ENCODE measurements at places on chromosomes 5 and 9.

- no peak for DNase-seq
Observed at GRCh38 chr5:149724130-149724840, 5.8 kb upstream of the PPARGC1B start.

GRCh38 chr5:119286511-119287488 lies 69.0 kb upstream of the TNFAIP8 start:
- no peak for DNase-seq

DNA sequence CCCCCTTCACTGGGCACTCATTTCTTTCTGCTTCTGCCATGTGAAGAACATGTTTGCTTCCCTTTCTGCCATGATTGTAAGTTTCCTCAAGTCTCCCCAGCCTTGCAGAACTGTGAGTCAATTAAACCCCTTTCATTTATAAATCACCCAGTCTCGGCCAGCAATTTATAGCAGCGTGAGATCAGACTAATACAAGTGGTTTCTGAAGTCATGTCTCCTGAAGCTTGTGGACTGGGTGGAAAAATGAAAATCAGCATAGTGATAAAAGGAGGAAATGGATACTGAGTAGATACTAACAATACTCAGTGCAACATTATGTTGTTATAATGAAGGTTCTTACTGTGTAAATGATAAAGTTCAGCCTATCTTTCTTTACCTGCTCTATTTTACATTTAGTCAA lies 35.1 kb downstream of the NNT start:
- no peak for DNase-seq

GRCh38 chr5:171418982-171419687 lies at the start of gene FGF18:
FGF18 (plus strand) TSS chr5:171419647; CDS start chr5:171420200, 553 bp downstream.
- peak; percentile 55 for DNase-seq

GRCh38 chr9:33884856-33885701 lies 68.1 kb downstream of the UBE2R2 start:
- peak; percentile 73 for DNase-seq

- peak; percentile 85 for DNase-seq
Observed at GRCh38 chr9:78030553-78031443, 813 bp downstream of the GNAQ start.

DNA sequence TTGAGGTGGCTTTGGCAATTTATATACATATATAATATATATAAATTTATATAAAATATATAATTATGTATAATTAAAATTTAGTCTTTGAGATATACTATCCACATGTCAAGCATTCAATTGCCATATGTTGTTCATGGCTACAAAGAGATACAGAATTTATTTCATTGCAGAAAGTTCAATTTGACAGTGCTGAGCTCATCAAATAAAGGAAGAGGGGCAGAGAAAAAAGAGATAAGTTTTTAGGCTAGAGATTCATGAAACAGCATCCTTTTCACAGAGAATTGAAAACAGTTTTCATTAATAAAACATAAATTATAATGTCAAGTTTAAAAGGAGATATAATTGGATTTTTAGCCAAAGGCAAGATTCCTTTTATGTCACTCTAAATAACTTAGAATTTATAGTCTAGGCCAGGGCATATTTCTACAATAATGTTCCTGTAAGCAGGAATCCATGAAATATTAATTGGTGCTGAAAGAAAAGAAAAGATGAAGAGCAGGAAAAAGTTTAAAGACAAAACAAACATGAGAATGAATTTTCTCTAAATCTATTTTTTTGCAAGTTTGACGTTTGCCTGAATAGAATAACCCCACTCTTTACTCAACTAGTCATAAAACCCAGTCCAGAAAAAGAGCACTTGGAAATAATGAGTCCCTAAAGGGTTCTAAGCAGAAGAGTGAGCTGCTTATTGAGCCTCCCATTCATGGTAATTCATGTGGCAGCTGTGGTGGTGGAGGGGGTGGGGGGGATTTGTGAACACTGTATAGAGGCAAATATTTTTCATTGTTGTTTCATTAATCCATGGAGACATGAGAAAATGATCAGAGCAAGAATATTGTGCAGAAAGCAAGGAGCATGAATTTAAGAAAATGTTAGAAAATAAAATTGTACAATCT lies 1279.5 kb downstream of the CDH12 start:
- no peak for DNase-seq

GRCh38 chr5:165057145-165057544 lies 1551.7 kb downstream of the MAT2B start:
- DNase-seq = no peak

GRCh38 chr9:2725898-2726649 lies 8.8 kb downstream of the KCNV2 start:
- DNase-seq = no peak

- DNase-seq = no peak
Observed at GRCh38 chr5:74028976-74029375, 403.0 kb downstream of the ARHGEF28 start.
